PC-9 (cell line): ENCODE measurements at places on chromosomes 6 and 20. TPM values are rescaled to one million over a fixed set of nuclear protein-coding genes. Genes with fewer than 3 reads are reported as not detected.

DNA sequence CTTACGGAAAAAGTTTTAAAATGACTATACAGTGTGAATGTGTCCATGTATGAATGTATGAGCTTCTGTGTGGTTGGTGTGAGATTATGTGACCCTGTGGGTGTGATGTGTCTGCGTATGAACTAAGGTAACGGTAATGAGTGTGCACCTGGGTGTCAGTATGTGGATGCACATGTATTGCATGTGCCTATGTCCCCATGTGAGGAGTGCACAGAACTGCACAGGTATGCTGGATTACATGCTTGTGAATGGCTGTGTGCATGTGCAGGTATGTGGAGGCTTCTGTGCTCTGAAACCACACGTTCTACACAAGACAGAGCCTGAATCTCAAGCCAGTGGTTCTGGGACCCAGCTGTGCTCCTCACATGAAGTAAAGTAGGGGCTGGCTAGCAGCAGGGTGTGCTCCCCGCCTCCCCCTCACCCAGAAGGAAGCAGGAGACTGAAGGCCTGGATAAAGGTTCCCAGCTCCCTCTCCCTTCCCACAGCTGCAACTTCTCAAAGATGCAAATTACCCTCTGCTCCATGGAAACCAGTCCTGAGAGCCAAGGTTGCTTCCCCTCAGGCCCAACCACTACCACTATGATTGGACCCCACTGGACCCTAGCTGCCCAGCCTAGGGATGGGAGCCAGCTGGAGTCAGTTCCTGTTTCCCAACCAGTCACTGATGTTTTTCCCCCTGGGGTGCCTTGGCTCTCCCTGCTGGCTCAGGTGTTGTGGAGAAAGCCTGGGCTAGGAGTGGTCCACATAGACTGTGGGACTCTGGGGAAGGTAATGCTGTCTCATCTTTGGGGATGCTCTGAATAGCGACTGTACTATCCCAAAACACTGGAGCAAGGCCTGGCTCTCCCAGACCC, 24.8 kb upstream of the SPDEF start:
- no peak overlapping the region for H3K27ac ChIP-seq
- no peak overlapping the region for H3K4me3 ChIP-seq
- H3K36me3 ChIP-seq = no peaks in the 10 kb centered on the region
- no peaks in the 10 kb centered on the region for H3K27me3 ChIP-seq
- H3K4me1 ChIP-seq = peaks cover 10% of the 10 kb centered on the region

- H3K27ac ChIP-seq = no peak overlapping the region
- peaks cover 41% of the 10 kb centered on the region for H3K36me3 ChIP-seq
- no peak for DNase-seq
- H3K4me1 ChIP-seq = 0 out of 2 replicates have a peak, but pooled peaks cover 7% of the 10 kb centered on the region
- no peak overlapping the region for H3K4me3 ChIP-seq
Measured at GRCh38 chr6:31530659-31531058, 1.9 kb downstream of the MCCD1 start.

Gene PKIB
- total RNA-seq = 4.8 and 7.0 TPM in 2 replicates

Gene MAP3K5
- 10.4 and 10.9 TPM in 2 replicates for total RNA-seq

Gene C6orf141
- 12.3 and 21.9 TPM in 2 replicates for total RNA-seq

- DNase-seq = no peak
- no peaks in the 10 kb centered on the region for H3K27me3 ChIP-seq
- H3K4me3 ChIP-seq = no peak overlapping the region
- H3K36me3 ChIP-seq = no peaks in the 10 kb centered on the region
- no peak overlapping the region for H3K27ac ChIP-seq
- no peaks in the 10 kb centered on the region for H3K4me1 ChIP-seq
Measured at GRCh38 chr6:39695447-39695846, 29.8 kb downstream of the KIF6 start.

Gene DPPA5
- not detected in 2 replicates for total RNA-seq

DNA sequence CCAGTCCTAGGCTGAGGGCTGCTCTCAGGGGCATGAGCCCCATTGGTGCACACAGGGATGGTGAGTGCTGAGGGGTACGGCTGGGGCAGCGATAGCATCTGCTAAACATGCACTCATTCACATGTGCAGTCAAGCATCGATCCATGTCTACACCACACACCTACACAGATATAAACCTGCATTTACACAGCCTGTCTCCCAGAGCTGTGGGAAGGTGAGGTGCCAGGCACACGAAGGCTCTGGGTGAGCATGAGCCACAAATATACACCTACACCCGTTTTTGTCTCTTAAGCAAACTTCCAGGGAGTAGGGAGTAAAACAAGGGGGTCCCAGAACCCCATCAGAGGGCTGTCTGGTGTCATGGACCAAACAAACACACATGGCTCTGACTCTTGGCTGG, 99.3 kb downstream of the GRM4 start:
- no peaks in the 10 kb centered on the region for H3K36me3 ChIP-seq
- DNase-seq = no peak
- H3K4me1 ChIP-seq = no peaks in the 10 kb centered on the region

Gene RNF144B
- 26.2 and 34.5 TPM in 2 replicates for total RNA-seq

DNA sequence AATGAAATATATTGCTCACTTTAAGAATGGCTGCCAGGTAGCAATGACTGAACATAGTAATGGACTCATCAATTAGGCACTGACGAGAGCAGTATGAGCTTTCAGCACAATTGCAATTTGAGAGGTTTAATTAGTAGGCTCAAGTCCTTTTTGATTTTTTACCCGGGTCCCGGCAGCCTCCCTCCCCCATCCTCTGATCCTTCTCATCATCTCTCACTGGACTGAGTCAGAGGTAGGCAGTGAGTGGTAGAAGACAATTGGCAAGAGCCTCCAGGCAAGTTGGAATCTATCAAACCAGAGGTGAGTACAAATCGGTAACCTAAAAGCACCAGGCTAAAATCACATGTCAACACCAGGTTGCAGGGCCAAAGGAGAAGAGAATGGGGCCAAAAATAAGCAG, 107.9 kb downstream of the DCDC2 start:
- no peak overlapping the region for H3K4me3 ChIP-seq
- H3K36me3 ChIP-seq = no peaks in the 10 kb centered on the region
- H3K27me3 ChIP-seq = no peaks in the 10 kb centered on the region
- DNase-seq = no peak
- no peaks in the 10 kb centered on the region for H3K4me1 ChIP-seq
- no peak overlapping the region for H3K27ac ChIP-seq

GRCh38 chr20:59047938-59048680, 5.5 kb upstream of the PRELID3B start:
- peak overlapping the region; percentile 91 for H3K27ac ChIP-seq
- H3K4me3 ChIP-seq = peak overlapping the region; percentile 46
- peaks cover 72% of the 10 kb centered on the region for H3K4me1 ChIP-seq
- DNase-seq = peak; percentile 99
- H3K36me3 ChIP-seq = no peaks in the 10 kb centered on the region

DNA sequence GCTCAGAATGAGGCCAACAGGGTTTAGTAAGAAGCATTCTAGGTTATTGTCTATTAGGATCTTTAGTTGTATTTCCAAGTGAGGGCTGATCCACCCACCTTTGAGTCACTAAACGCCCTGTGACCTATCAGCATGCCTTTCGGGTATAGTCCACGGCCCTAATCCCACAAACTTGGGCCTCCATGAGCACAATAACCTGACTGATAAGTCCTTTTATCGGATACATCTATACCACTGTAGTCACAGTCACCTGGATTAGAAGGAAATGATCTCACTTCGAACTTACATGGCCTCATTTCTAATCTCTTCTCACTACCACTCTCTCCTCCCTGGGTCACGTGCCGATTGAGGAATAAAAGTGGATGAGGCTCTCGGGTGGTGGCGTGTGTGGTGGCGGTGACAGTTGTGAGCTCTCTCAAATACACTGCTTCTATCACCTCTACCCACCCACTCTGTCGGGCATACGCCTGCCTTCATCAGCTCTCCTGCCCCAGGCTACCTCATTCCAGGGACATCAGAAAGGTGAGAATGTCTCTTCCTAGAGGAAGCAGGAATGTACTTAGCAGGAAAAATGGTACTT, 65.2 kb downstream of the TRAM2 start:
- peak; percentile 81 for DNase-seq
- peak overlapping the region; percentile 87 for H3K27ac ChIP-seq

GRCh38 chr6:142942805-142943227, 2.2 kb downstream of the HIVEP2 start:
- no peaks in the 10 kb centered on the region for H3K27me3 ChIP-seq
- no peak for DNase-seq
- no peak overlapping the region for H3K4me3 ChIP-seq
- peaks cover 26% of the 10 kb centered on the region for H3K4me1 ChIP-seq
- no peak overlapping the region for H3K27ac ChIP-seq
- no peaks in the 10 kb centered on the region for H3K36me3 ChIP-seq

- no peak overlapping the region for H3K4me3 ChIP-seq
- no peak overlapping the region for H3K27ac ChIP-seq
- peaks cover 42% of the 10 kb centered on the region for H3K27me3 ChIP-seq
- DNase-seq = no peak
- no peaks in the 10 kb centered on the region for H3K4me1 ChIP-seq
Measured at GRCh38 chr20:21681234-21681921, 24.1 kb upstream of the PAX1 start.

Gene EMILIN3
- total RNA-seq = not detected in 2 replicates

- no peak overlapping the region for H3K4me3 ChIP-seq
- no peak for DNase-seq
- H3K36me3 ChIP-seq = no peaks in the 10 kb centered on the region
- no peak overlapping the region for H3K27ac ChIP-seq
- no peaks in the 10 kb centered on the region for H3K4me1 ChIP-seq
Measured at GRCh38 chr6:162345051-162345511, 382.5 kb downstream of the PRKN start.
